ENCODE measurements at places on chromosomes 16 and 17. TPM values are rescaled to one million over a fixed set of nuclear protein-coding genes. Genes with fewer than 3 reads are reported as not detected.

ITPRIPL2 gene
- 1.0 TPM for total RNA-seq

TNP2 gene
- total RNA-seq, result not detected

TBC1D3G gene
- total RNA-seq, result not detected

SHCBP1 gene
- total RNA-seq, result 33.0 TPM

NPIPA2 gene
- total RNA-seq, result 1.5 TPM

KRTAP2-2 gene
- not detected for total RNA-seq

ZMYND15 gene
- total RNA-seq, result not detected

CLEC10A gene
- 0.64 TPM for total RNA-seq

KRT15 gene
- not detected for total RNA-seq

CENPX gene
- 64.7 TPM for total RNA-seq

KRTAP3-1 gene
- not detected for total RNA-seq

GCSH gene
- 8.4 TPM for total RNA-seq

KIF19 gene
- 0.61 TPM for total RNA-seq

C1QTNF1 gene
- total RNA-seq, result not detected

TBC1D3C gene
- total RNA-seq, result 5.2 TPM

KRT28 gene
- total RNA-seq, result not detected

TAT gene
- total RNA-seq, result not detected

All from activated naive CD8-positive, alpha-beta T cell treated with anti-CD3 and anti-CD28 coated beads, Interleukin-2, amount 10 ng/mL, durations not matched to agents 7 days and 5 days (primary cell).